Heart left ventricle (tissue), 16 donors: ENCODE measurements at places on chromosomes 5 and 9. TPM values are rescaled to one million over a fixed set of nuclear protein-coding genes. Genes with fewer than 3 reads are reported as not detected.

The FAXDC2 gene
- total RNA-seq: 21.9 TPM

The PKD2L2 gene
- total RNA-seq: not detected

DNA sequence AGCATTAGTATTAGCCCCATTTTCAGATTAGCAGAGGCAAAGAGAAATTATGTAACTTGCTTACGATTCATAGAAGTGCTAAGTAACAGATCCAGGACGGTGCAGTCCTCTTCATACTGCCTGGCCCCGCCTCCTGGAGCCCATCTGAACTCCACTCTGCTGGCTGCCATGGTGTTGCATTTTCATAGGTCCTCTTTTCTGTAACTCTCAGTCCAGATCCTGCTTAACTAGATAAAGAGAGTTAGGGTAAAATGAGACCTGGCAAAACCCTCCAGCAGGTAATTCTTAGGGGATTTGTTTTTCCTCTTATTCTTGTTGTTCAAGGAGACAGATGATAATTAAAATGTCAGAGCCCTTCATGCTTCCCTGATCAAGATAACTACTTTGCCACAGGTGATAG is 135.1 kb upstream of the EFNA5 start:
- no peaks in the 10 kb centered on the region for H3K27me3 ChIP-seq
- DNase-seq: no peak
- no peak overlapping the region for H3K4me3 ChIP-seq
- H3K4me1 ChIP-seq: no peaks in the 10 kb centered on the region
- no peak overlapping the region for H3K27ac ChIP-seq

The INSL6 gene
- not detected for total RNA-seq

- H3K36me3 ChIP-seq: no peaks in the 10 kb centered on the region
- no peak overlapping the region for H3K27ac ChIP-seq
- no peaks in the 10 kb centered on the region for H3K27me3 ChIP-seq
- no peak for DNase-seq
Measured at GRCh38 chr9:33903157-33903780, 86.3 kb downstream of the UBE2R2 start.
